ENCODE measurements at places on chromosomes 2 and 18.

DNA sequence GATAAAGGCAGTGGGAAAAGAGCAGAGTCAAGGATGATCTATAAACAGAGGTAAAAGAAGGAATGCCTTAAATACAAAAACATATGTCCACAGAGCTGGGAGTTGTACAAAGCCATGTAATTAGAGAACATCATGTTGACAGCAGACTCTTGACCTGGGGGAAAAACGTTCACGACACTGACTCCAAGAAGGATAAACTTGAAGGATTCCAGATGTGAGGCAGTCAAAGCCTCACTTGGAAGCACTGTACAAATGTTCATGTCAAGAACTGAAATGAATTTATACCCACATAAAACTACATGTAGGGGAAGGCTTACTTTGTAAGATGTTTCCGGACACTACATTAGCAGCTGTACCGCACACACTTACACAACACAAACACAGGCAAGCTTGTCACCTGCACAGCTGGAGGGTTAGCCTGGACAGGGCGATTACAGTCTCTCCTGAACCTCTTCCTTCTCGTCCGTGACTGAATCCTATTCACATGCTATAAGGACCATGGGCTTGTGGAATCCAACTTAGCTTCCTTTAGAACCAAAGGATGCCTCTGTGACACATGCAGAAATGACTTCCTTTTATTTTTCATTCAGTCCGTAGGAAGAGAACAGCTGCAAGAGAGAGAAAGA is 88.6 kb downstream of the SH3YL1 start:
- no peak for DNase-seq

- DNase-seq: peak; percentile 51
Observed at GRCh38 chr2:159090514-159091201, 122.2 kb downstream of the TANC1 start.

GRCh38 chr18:21281603-21282002 is 39.6 kb downstream of the GREB1L start:
- DNase-seq: no peak

GRCh38 chr2:217146956-217147355 is 287.1 kb upstream of the TNP1 start:
- DNase-seq: no peak

GRCh38 chr2:127104166-127104660 is 2.7 kb downstream of the BIN1 start:
- no peak for DNase-seq

Measured in fibroblast of pulmonary artery (primary cell).